Stimulated activated CD8-positive, alpha-beta memory T cell treated with anti-CD3 and anti-CD28 coated beads, Interleukin-15, amount 100 ng/mL, for 24 hours (primary cell): ENCODE measurements at places on chromosomes 2 and 18.

DNA sequence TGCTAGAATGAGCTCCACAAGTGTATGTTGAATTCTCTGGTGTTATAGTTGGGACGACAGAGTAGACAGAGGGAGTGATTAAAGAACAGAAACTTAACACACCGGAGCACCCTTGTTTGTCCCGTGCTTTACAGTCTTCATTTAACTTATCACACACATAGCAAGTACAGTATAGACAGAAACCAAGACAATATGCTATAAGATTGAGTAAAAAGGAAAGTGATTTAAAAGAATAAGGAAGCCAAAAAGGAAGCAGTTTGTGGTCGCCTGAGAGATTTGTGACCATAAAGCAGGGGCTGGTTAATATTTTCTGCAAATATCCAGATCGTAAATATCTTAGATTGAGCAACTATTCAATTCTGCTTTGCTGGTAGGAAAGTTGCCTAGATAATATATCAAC, 1128.4 kb downstream of the TSN start:
- no peak for DNase-seq

GRCh38 chr18:46546111-46546640, 110.8 kb downstream of the LOXHD1 start:
- no peak for DNase-seq

DNA sequence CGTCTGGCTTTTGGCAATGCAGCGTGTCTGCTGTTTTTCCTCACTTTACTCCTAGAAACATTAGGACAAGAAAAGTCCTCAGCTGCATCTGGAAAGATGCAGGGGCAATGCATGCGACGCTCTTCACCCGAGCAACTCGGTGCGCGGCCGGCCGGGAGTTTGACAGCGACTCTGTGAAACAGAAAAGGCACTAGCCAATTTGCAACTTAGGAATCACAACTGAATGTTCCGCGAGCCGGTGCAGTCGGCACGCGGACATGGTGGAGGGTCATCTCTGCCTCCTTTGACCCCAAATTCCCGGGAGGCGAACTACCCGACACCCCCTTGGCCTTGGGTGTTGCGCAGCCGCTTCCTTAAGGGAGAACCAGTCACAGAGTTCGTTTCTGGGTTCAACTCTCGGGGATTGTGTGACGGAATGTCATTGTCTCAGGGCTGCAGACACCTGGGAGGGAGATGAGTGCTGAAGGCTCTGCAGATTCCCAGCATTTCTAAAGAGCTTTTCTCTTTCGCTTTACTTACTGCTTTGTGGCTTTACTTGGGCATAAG, 9.8 kb downstream of the NR4A2 start:
- DNase-seq = no peak

DNA sequence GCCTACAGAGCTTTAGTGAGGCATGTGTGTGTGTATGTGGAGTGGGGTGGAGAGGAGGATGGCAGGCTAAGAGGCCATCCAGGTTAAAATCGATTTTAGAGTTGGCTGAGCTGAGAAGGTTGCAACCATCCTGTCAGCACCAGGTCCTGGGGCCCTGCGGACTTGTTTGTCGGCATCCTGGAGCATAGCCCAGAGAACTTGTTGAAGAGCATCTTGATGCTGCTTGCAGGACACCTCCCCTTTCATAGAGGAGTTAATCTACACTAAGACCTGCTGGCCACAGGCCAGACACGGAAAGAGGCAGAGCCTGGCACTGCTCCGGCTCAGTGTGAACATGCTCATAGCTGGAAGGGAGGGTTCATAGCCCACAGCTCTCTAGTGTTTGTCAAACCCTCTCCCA, 72.1 kb upstream of the RGPD5 start:
- no peak for DNase-seq

DNA sequence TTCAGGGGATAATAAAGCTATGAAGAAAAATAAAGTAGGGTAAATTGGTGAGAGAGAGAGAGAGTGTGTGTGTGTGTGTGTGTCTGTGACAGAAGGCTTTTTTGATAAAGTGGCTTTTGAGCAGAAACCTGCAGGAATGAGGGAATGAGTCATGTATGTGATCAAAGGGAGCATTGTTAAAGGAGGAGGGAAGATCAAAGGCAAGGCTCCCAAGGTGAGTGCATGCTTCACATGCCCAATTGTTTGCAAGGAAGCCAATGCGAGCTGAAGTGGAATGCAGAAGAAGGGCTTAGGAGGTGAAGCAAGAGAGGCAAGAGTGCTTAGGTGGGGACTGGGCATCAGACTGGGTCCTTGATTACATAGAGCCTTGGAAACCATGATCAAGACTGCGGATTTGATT, 96.8 kb downstream of the DNAH6 start:
- no peak for DNase-seq

DNA sequence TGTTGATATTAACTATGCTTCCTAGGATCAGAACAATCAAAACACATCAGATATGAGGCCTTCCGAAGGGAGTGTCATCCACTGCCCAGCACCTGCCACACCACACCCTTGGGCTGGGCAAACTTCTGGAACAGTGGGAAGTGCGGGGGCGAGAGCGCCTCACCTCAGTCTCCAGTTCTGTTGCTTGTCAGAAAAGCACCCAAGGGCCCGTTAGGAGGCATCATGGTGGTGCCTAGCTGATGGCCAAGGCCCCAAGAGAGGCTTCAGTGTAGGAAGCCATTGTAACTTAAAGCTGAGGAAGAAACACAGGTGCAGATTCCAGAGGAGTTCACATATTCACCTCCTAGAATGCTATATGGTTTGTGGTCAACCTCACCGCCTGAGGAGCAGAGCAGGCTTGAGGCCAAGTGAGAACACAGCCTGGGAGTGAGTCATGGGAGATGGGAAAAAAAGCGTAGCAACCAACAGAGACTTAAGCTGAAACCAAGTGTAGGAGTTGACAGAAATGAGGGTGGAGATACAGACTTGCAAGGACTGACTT, 85.1 kb upstream of the ATL2 start:
- DNase-seq = no peak
